ENCODE measurements at places on chromosomes 13 and 19.

DNA sequence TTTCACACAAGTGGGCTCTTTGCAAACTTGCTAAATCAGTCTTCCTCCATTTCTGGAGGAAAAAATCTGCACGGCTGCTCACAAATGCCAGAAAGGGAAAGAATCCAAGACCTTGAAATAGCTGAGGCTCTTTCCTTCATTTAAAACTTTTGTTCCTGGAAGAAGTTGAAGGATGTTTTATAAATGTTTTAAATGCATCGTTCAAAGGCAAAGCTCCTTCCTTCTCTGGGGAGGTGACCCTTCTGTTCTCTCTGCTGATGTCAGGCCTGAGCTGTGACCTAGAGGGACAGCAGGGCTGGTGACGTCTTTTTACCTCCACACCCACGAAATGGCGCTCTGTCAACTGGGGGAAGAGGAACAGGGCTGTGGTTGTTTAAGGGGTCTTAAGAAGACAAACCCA, 376.4 kb upstream of the ZNF507 start:
- DNase-seq: no peak

- DNase-seq: no peak
Measured at GRCh38 chr19:35718345-35719041, 690 bp downstream of the KMT2B start.

DNA sequence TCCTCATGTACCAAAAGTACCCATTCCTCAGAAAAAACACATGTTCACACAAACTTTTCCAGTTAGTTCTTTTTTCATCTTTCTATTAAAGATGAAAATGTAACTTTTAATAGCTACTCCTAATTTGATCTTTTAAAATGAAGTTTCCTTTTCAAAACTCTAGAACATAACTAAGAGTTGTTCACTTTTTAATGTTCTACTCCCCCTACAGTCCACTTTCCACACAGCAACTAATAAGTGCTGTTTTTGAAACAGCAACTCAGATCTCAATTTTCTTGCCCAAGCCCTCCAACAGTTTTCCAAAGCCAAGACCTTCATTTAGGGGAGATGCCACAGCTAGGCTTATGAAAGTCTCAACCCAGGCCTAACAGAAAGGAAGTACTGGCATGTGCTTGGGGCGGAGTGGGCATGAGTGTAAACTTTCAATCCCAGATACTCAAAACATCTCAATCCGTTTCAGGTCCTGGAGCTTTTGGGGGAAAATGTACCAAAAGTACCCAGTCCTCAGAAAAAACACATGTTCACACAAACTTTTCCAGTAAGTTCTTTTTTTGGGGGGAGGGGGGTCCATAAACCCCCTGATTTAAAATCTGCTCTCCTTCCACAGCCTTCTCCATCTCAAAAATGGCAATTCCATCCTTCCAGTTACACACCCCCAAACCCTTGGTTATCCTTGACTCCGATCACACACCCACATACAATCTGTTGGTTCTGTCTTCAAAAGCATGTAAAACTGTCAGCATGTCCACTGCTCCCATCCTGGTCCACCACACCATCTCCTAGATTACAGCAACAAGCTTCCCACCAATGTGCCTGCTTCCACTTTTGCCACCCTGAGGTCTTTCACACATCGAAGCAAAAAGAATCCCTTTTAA, 2.0 kb downstream of the FBL start:
- peak; percentile 70 for DNase-seq

DNA sequence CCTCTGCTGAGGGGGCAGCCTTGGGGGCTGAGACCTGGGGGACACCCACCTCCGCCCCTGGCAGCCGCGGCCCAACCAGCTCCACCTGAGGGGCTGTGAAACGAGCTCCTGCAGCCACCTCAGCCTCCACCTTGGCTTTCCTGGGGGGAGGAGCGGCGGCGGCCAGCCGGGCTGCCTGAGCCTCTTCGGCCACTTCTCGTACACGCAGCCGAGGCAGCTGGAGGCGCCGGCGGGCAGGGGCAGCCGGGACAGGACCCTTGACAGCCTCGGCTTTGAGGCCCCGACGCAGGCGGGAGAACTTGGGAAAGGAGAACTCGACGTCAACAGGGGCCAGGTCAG, 7.6 kb upstream of the HIPK4 start:
- no peak for DNase-seq

- DNase-seq: no peak
Measured at GRCh38 chr13:102561933-102562332, 34.9 kb upstream of the TPP2 start.

DNA sequence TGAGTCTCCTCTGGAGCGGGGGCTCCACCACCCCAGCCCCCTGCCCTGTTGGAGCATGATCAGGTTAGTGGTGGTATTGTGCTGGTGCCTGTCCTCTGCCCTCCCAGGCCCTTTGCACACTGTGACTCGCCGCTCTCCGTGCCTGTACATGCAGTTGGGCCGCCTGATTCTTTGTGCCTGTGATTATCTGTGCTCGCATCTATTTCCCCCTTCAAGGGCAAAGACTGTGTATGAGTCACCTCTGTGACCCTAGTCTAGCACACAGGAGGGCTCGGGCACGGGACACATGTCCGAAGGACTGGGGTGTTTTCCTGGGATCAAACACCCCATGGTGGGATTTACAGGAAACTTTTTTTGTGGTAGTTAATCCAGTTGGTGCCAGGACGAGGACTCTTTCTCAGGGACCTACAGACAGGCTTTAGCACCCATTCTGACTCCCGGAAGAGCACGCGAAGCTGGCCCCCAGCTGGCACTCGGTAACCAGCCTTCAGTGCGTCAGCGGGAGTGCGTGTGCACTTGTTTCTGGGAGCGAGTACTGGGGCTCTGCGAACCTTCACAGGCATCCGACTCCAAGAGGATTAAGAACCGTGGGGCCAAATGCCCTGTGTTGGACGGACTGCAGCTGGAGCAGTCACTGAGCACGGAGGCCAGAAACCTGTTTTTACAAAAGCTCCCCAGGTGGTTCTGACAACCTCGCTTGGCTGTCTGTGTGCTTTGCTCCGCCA, 6.7 kb downstream of the PPP1R37 start:
- DNase-seq: no peak

DNA sequence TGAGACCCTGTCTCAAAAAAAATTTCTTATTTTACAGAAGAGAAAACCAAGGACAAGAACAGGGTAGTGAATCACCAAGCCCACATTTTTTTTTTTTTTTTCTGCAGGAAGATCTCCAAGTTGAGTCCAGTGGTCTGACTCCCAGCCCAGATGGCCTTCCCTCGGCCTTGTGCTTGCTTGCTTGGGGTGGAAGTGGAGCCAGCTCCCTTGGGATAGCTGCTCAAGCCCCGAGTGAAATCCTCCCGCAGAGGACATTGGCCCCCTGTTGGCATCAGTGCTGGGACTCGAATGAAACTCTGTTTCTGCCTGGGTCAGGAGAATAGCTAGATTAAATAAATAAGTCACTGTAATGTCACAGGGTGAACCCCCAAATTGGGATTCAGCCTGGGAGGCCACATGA, 9.4 kb upstream of the NUP62 start:
- DNase-seq: no peak

GRCh38 chr19:54612428-54612827, 17.9 kb upstream of the LILRB1 start:
- no peak for DNase-seq

DNA sequence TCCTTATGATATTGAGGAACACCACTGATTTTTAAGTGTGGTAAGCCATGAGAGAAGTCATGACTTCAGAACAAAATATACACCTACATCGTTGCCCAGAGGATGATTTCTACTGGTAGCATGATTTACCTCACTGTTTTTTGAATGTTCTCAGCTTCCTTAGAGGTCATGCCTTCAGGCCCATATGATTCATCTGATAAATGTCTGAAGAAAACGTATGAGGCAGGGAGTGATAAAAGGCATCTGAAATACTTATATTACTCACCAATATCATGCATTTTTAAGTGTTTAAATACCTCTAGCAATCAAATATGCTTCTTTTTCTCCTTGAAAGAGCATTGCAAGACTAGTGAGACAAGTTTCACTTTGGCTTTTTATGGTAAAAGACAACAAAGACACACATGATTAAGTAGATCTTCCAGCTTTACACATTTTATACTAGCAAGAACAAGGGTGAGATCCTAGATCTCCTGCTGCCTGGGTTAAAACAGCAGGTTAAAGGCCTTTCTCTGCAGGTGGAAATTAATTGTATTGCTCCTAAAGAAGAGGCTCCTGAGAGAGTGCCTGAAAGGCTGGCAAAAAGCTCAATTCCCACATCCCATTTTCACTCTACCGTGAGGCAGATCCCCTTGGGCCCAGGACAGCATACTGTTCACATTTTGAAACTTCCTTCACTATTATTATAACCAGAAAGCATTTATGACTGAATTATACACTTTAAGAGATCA, 432.4 kb downstream of the SLITRK1 start:
- DNase-seq: no peak

GRCh38 chr13:54750521-54750920, 1721.9 kb downstream of the OLFM4 start:
- DNase-seq: no peak

DNA sequence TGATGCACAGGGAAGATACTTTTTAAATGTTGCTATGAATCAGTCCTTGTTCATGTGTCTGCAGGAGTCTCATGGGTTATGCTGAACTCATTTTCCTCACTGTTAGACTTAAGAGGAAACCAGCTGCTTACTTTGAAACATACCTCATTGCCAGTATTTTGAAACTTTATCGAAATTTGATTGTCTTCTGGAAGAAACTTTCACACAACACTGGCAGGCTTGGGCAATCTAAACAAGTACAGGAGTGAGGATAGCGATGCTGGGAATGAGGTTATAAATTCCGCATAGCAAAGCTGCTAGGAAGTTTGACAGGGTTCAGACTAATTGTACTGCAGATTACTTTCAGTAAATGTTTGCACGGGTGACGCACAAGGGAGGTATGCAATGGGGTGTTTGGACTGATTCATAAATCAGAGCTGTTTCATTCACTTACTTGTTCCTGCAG, 245.7 kb downstream of the DNAJC15 start:
- DNase-seq: no peak

DNA sequence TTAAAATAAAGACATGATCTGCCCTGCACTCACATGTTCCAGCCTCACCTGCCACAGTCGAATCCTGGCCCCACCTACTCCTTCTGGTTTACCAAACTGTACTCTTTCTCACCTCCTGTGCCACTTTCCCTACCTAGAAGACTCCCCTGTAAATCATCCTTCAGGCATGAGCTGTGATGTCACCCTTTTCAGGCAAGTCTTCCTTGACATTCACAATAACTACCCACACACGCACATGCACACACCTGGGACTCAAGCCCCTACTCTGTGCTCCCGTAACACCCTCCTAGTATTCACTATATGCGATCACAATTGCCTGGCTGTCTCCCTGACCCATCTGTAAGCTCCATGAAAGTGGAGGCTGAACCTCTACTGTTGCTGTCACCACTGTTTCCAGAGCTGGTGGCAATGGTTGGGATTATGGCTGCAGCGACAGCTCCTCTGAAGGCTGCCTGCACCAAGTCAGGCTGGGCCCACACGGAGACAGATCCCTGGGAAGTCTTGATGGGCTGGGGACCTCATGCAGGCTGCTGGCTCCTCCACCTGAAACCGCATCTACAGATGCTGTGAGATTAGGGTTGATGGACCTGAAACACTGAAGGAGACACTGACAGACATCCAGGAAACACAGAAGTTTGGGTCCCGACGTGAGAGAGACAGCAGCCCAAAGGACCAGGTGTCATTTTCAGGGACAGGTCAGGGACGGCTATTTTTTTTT, 611.1 kb downstream of the UQCRFS1 start:
- DNase-seq: no peak

DNA sequence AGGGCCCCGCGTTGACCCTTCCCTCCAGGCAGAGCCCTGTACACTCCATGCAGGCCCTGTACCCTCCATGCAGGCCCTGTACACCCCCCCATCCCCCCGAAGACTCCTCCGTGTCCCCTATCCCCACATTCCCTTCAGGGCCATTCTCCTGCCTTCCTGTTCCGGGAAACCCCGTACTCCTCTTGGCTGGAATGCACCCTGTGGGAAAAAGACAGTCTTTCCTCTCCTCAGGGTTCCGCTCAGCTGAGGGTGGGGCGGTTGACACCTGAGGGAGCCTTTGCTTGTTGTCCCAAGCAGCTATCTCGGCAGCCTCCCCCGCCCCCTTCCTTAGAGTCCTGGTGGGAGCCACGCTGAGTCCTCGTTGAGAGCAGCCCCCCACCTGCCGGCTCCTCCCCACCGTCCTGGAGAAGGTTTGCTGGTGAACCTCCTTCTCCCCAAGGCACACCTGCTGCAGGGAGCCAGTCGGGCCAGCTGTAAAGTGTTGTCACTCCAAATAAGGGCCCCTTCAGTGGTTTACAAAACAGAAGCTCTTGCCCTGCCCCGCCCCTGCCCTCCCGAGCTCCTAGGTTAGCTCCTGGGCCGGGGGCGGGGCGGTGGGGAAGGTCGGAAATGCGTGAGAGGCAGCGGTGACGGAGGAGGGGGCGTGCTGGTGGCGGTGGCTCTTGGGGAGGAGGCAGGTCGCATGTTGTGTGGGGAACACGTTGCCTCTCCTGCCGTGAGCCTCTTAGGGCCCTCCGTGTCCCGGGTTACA, 1.5 kb downstream of the GNA11 start:
- peak; percentile 9 for DNase-seq

DNA sequence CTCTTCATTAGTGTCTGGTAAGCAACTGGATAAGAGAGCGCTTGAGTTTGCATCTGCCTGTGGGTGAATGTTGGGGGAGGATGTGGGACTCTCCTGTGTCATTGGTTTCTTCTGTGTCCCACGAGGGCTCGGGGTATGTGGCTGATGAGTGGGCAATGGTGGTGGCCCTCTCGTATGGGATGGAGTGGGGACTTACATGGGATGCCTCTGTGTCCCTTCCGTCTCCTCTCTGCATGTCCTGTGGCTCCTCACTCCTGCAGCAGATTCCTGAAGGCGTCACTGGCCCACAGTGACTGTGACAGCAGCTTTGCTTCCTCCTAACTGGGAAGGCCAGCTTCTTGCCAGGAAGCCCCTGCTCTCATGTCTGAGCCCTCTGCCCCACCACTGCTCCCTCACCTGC, 2.6 kb upstream of the LRP3 start:
- no peak for DNase-seq

- peak; percentile 39 for DNase-seq
Measured at GRCh38 chr19:6087074-6087571, 23.2 kb downstream of the RFX2 start.

- DNase-seq: peak; percentile 9
Measured at GRCh38 chr19:54653181-54653809, 9.5 kb upstream of the LILRB4 start.

DNA sequence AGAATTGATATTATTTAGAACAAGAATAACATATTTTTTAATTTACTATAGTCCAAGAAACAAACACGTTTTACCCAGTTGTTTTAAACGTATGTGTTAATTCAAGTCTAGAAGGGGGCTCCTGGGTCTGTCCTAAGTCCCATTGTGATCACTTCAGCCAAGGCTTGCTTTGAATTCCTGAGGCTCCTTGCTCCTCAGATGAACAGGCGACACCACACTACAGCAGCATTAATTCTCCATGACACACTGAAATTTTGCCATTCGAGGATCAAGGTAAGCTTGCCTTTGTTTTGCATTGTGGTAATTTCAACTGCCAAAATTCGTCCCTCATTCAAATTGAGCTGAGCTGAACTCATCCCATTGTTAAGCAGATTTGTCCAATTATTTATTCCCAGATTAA, 1442.6 kb downstream of the SLITRK5 start:
- DNase-seq: no peak

- DNase-seq: no peak
Measured at GRCh38 chr13:112443191-112443994, 67.2 kb downstream of the SPACA7 start.

All from CD4-positive, alpha-beta T cell treated with Interleukin-15 for 4 hours (primary cell).